ENCODE measurements at places on chromosomes 1 and 21.
A peak's percentile ranks its signal among the peaks of the same experiment; 100 is the strongest.

DNA sequence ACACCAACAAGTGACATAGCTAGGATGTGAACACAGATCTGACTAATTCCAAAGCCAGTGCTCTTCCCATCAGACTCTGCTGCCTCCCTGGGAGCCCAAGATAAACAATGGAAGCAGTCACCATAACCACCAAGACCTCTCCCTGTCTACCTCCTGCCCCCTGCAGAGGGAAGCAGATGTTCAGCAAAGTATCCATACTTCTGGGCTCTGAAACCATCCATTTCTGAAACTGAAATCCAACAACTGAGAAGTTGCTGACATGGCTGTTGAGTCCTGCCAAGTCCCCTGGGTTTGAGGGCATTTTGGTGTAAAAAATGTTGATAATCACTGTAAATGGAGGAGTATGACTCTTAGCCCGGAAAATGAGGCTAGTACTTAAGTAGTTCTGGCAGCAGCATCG, 102.1 kb downstream of the TYW3 start:
- no peak for DNase-seq

DNA sequence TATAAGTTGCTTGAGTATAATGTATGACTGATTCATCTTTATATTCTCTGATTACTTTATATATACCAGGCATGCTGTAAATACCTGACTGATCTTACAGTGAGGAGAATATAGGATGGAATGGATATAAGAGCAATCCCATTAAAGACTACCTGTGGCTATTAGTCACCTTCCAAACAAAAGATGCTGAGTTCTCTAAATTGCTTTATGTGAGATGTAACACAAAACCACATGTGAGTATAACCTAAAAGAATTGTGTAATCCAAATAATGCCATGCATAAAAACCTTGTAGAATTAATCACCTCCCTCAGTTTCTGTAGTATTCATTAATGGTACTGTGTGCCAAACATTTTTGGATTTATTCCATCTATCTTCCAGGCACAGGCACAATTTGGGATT, 134.6 kb upstream of the LRRC7 start:
- no peak for DNase-seq

DNA sequence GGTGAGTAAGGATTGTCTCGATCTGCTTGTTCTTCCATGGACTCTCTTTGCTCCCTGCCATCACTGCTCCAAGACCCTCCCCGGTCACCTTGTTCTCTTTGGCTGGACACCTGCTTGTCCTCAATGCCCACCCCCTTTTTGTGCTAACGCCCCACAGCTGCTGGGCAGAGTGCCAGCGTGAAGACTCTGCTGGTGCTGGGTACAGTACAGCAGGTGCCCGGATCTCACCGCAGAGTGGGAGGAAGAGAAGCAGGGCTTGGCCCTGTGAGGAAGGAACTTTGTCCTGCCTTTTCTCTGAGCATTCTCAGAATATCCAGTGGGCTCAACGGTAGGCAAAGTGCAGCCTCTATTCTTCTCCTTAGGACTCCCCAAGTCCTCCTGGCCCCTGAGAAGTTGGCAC, 90.1 kb downstream of the PLXNA2 start:
- DNase-seq, result no peak

- DNase-seq, result no peak
Measured at GRCh38 chr1:216710055-216710454, 13.2 kb downstream of the ESRRG start.

DNA sequence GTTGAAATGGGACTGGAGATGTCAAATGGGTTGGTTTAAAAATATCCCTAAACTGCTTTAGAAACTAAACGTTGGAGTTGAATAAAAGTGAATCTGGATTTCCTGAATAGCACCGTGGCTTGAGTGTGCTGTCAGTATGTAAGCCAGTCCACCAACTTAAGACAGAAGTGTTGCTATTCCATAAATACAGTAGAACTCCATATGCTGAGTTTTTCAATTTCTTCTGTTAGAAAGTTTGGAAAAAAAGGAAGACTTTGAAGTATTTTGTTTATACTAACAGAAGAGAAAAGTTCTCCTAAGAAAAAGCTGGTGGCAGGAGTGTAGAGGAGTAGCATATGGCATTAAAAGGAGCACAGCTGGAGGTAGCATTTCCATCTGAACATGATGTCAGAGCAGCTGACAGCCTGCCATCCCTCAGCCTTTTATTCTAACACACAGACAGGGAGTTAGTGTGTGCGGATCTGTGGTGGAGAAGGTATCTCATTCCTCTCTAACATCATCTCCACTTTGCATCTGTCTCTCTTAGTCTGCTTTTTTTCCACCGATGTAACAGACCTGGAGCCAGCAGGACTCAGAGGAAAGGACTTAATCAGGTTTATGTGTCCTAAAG, at the start of gene ZBTB18:
Gene ZBTB18 (plus strand): TSS at position 449 of the 610 bp plus-strand sequence. CDS start 149 bp downstream, at position 598.
- no peak for DNase-seq

- no peak for DNase-seq
Measured at GRCh38 chr21:33293136-33293535, 27.0 kb downstream of the IL10RB start.

GRCh38 chr1:112011202-112011601, 21.7 kb upstream of the KCND3 start:
- no peak for DNase-seq

DNA sequence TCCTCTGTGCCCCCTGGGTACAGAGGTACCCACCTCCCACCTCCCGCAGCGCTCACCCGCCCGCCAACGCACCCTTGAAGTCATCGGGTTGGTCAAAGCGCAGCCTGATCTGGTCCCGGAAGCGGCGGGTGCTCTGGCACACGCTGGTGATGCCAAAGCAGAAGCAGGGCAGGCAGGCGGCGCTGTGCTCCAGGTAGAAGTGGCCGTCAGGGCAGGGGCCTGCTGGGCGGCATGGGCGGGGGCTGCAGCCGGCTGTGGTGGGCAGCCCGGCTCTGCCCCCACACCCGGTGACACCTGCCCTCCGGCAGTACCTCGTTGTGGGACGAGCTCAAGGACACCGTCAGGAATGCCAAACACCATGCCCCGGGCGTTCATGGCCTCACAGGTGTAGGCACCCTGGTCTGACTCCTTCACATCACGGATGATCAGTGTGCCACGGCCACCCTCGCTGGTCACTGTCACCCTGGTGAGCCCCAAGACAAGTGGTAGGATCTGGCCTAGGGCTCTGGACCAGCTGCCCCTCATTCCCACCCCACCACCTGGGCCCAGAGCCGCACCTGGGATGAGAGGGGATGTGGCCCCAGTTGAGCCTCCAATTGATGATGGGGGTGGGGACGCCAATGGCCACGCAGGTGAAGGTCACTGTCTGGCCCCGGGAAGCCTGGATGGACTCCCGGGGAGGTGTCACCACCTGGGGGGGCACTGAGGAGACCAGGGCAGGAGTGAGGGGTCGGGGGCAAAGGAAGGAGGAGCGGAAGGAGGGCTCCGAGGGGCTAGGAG, 52.5 kb downstream of the HSPG2 start:
- DNase-seq, result no peak

GRCh38 chr1:228334954-228335353, 71.7 kb downstream of the TRIM11 start:
- DNase-seq, result no peak

DNA sequence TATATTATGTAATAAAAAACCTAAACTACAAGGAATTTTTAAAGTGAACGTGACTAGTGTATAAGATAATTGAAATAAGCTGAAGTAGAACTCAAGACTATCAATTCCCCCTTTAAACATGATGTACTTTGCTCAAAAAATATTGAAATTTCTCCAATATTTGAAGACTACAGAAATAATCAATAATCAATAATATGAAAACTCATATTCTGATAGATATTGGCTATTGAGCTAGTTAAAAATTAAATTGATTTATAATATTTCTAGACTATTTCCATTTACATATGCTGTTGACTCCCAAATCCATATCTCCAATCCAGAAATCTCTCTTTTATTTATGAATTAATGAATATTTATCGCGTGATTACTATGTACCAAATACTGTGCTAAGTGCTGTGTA, 133.2 kb downstream of the USH2A start:
- no peak for DNase-seq

- DNase-seq, result no peak
Measured at GRCh38 chr1:178531887-178532286, 19.0 kb downstream of the TEX35 start.

DNA sequence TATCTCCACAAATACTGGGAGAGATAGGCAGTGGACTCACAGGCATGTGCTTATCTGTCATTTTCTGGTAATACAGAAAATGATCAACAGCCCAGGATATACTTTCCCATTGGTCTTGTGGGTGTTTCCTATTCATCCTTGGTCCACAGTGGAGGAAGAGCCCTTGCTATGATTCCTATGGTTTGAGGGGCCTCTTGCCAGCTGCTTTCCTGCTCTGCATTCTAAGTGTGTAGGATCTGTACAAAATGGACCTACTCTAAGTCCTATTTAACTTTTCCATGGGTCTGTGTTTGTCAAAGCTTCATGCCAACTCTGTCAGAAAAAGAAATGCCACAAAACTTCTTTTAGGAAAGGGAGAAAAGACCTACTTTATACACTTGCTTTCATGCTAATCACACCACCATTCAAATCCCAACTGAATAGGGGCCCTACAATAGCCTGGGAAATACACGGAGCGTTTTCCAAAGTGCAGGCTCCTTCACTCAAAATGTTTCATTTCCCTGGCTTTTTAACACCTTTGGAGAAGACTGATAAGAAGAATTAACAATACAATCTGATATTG, 16.4 kb downstream of the PLPP3 start:
- DNase-seq, result no peak

DNA sequence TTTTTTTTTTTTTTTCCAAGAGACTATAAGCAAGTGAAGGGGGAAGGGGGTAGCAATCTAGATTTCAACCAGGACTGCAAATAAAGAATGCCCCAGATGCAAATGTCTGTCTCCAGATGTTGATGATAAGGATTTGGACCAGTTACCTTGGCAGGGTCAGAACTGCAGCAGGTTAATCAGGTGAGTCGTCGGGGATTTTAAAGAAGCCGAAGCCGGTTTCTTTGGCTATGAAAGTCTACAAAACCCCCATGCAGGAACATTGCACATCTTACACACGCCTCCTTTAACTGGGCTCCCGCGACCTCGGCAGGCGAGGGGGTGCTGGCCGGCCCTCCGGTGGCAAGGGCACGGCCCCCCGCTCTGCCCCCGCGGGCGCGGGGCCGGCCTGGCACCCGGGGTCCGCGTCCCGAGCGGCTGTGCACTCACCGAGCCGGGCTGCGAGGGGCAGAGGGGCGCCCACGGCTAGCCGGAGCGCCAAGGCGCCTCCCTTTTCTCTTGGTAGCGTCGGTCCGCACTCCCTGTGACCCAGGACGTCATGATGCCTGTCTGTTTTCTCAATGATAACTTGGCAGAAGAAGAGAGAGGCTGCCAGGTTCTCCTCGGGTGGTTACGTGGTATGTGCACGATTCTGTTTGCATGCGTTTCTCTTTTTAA, 366.3 kb upstream of the ESRRG start:
- DNase-seq, result no peak

- DNase-seq, result no peak
Measured at GRCh38 chr1:179202161-179202560, 27.3 kb downstream of the ABL2 start.

DNA sequence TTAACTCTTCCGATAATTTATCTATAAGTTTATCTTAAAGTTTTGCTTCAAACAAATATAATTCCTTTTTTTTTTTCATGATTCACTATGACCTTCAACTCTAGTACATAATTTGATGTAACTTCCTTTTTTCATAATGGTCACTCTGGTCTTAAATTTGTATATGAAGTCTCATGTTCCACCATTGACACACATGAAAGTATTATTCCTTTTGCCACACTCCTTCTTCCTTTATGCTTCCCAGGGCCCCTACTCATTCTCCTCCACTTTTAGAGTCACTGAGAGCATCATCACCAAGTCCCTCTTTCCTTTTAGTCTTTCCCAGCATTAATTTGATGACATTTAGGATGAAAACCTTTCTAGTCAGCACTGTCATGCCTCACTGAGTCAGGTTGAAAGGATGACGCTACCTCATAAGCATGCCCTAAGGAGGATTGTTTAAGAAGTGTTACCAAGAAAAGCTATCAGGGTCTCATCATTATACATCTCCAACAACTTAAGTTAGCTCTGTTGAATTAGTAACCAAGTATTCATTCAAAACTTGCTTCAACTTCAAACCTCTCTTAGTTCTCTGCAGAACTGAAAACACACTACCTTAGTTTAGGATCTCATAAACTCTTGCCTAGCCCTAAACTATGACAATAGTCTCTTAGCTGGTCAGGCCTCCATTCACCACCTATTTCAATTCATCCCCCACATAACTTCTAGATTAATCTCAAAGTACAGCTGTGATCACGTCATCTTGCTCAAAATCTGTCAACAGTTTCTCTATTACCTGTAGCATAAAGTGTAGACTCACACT, 14.5 kb downstream of the AUNIP start:
- no peak for DNase-seq

GRCh38 chr1:50109116-50109515, 396 bp downstream of the ELAVL4 start:
- DNase-seq, result no peak

- DNase-seq, result peak; percentile 78
Measured at GRCh38 chr1:61782771-61783170, 40.5 kb downstream of the PATJ start.

GRCh38 chr1:198166900-198167299, 10.1 kb downstream of the NEK7 start:
- no peak for DNase-seq

DNA sequence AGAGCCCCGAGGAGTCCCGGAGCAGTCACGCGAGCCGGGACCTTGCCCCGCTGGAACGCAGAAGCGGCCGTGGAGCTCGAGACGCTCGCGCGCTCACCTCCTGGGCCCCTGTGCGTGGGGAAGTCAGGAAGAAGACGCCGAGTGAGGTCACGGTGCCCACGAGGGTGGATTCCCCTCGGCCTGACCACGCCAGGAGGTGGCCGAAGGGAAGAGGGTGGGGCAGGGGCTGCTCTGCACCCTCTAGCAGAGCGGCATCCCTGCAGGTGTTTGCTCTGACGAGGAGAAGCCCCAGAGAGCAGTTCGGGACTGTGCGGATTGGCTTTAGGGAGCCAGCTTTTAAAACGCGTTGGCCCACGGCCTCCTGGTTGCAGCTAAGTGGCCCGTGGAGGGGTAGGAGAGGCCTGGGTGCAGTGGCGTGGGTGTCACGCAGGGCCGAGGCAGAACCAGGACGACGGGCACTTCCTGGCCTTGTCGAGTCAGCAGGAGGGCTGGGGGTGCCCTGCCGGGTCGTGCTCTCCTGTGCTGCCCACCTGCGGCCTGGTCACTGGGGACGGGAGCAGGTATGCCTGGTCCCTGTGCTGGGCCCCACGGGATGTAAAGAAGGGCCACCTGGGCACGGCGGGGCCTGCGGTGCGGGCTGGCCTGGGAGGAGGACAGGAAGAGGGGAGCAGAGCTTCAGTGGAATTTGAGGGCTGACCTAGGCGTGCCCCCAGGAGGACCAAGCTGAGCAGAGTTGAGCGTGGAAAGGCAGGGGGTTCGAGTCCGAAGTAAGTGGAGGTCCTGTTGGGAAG, 1.0 kb downstream of the PDXK start:
- peak; percentile 39 for DNase-seq

- peak; percentile 17 for DNase-seq
Measured at GRCh38 chr1:24695202-24695974, 49.9 kb upstream of the CLIC4 start.

DNA sequence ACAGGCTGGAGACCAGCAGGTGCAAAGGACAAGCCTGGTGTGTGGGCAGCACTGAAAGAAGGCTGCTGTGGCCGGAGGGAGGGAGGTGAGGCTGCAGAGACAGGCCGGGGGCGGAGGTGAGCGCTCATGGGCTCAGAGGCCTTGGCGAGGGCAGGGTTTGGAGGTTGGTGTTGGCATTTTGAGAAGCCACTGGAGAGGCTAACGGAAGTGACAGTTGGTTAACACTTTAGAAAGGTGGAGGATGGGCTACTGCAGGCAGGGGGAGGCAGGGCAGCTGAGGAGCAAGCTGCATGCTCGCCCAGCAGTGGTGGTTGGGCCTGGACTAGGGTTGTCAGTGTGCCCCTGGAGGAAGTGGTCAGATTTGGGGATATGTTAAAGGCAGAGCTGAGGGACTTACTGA, 37.5 kb downstream of the QSOX1 start:
- DNase-seq, result no peak

GRCh38 chr1:212162635-212163034, 122.6 kb upstream of the PPP2R5A start:
- peak; percentile 27 for DNase-seq

All from CD4-positive, alpha-beta T cell treated with Interferon alpha-2 for 1 hour (primary cell).